SW 1271 (cell line): ENCODE measurements at places on chromosomes 5 and 9.
A peak's percentile ranks its signal among the peaks of the same experiment; 100 is the strongest.

DNA sequence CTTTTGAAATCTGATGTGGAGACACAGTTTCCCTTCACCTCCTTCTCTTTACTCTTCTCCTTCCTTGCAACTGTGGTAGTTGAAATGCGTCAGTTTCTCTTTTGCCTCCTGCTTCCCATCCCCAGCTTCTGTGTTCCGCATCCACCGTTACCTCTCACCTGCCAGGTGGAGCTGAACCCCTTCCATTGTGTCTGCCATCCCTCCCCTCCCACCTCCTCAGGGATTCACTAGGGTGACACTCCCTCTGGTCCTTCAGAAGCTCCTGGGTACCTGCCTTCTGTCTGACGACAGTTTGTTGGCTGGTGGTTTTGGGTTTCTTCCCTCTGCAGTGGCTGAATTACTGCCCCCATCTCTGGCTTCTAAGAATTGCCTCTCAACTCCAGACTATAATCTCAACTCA is 132.1 kb downstream of the SLC24A2 start:
- DNase-seq = no peak

- no peak for DNase-seq
Observed at GRCh38 chr9:16613605-16614004, 256.9 kb downstream of the BNC2 start.

GRCh38 chr9:23790351-23791260 is 35.4 kb downstream of the ELAVL2 start:
- DNase-seq = no peak

DNA sequence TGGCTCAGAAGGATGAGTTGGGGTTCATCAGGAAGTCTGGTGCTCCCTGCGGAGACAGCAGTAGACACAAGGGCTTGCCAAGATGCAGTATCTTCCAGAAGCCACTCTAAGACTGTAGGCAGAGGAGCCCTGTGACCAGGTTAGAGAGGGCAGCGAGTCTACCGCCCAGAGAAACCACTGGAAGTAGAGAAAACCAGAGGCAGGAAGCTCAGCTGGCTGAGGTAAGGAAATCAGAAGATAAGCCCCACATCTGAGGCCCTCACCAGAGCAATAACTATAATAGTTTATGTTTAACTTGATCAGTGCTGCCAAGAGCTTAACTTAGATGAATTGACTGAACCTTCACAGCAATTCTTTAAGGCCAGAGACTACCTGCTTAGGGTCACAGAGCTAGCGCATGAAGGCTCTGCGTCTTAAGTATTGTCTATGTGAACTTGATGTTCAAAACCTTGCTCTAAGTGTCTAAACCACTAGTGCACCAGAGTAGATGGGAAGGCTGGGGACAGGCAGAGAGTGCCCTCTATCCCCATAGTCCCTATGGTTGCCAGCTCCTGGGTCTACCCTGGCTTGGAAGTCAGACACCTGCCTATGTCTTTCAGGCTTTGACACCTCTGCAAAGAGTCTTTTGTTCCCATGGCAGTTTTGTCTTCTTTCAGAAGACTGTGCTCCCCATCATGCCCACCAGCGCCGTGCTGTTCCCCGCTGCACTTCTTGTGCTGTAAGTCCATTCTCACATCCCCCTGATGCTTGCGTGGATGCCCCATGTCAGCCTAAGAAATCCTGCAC is 228.2 kb upstream of the KLF4 start:
- no peak for DNase-seq

- DNase-seq = no peak
Observed at GRCh38 chr5:135709208-135709575, 125.3 kb upstream of the SLC25A48 start.

GRCh38 chr5:94884311-94884710 is 265.8 kb downstream of the SLF1 start:
- DNase-seq = no peak

GRCh38 chr5:147403651-147404640 is 105.9 kb downstream of the DPYSL3 start:
- DNase-seq = peak; percentile 14

- no peak for DNase-seq
Observed at GRCh38 chr9:83560169-83560826, 22.1 kb upstream of the FRMD3 start.

DNA sequence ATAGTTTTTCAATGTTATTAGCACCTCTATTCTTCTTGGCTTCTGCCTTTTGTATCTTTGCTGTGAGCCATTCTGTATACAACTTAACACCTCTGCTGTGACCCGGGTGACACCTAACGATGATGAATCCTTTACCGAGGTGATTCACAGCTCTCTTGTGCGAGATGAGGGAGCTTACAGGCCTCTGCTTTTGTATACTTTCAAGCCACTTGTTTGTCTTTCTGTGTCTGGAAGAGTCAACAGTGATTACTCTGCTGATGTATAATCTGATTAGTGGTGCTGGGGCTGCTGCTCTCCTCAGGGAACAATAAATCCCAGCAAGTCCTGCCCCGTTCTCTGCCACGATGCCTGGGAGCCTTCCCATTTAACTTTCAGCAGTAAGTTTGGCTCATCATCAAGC is 442.9 kb upstream of the SGCD start:
- no peak for DNase-seq

GRCh38 chr5:159262472-159262858 is 625 bp upstream of the UBLCP1 start:
- DNase-seq = no peak

DNA sequence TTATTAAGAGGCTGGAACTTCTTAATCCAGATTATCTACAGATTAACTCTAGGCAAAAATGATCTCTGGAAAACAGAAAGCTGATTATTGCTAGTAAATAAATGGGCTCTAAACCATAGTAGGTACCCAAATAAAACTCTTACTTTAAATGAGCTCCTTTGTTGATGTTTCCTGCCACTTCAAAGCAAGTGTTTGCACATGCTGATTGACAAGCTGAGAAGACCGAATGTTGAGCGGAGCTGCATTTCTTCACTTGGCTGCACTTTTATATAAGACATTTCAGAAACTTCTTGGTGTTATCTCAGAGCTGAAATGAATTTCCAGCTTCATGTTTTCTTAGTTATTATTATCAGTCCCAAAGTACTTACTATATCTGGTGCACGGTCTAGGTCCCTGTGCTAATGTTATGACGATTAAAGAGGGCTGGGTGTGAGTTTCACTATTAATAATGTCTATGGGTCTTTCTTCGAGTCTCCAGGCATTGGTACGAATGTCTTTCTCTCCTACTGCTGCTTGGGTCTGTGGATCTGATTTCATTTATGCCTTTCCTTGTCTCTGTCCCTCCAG is 58.6 kb upstream of the CTXN3 start:
- no peak for DNase-seq

- peak; percentile 77 for DNase-seq
Observed at GRCh38 chr5:80516826-80517225, 28.9 kb downstream of the FAM151B start.

GRCh38 chr9:135418161-135418560 is 61.4 kb upstream of the PPP1R26 start:
- DNase-seq = no peak

DNA sequence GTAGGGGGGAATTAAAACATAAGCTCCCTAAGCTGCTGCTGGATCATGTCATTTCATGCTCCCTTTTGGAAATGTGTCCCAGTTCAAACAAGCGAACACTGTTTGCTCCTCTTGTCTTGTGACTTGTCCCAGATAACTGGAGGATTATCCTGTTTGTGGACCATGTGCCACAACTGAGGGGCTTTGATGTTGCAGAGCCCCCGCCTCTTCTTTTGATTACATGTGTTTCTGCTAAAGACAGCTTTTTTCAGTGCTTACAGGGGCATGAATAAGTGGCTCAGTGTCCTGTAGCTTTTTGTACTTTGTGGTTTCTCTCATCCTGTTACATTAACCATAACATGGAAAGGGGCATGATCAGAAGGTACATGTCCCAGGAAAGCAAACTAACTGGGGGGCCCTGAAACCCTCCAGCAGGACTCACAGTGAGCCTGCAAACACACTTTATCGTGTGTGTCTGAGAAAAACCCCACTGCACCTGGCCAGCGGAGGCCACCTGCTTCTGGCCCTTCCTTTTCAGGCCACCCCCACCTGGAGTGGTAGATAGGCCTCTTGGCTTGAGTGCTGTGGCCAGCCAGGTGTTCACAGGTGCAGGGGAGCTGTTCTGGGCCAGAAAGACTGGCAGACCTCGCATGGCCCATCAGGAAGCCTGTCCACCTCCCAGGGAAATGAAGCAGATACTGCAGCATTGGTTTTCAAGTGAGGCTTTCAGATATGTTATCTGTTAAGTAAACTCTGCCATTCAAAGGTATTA is 285.6 kb downstream of the FANCC start:
- no peak for DNase-seq

GRCh38 chr9:92614123-92614510 is 55.8 kb downstream of the IPPK start:
- no peak for DNase-seq

DNA sequence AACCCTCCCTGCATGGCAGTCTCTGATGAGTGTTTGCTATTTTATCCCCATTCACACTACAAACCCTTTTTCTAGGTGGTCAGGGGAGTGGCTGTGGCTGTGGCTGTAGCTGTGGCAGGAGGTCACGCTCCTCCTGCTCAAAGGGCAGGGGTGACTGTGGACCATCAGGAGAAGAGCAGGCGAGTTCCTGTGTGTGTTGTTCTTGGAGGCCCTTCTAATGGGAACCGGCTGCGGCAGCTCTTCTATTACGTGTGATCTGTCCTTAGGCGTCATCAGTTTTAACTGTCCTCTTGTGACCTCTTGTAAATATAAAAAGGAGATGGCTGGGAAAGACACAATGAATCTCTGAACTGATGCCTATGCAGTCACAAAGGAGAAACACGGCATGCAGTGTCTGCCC is 65.1 kb downstream of the ANKH start:
- no peak for DNase-seq

DNA sequence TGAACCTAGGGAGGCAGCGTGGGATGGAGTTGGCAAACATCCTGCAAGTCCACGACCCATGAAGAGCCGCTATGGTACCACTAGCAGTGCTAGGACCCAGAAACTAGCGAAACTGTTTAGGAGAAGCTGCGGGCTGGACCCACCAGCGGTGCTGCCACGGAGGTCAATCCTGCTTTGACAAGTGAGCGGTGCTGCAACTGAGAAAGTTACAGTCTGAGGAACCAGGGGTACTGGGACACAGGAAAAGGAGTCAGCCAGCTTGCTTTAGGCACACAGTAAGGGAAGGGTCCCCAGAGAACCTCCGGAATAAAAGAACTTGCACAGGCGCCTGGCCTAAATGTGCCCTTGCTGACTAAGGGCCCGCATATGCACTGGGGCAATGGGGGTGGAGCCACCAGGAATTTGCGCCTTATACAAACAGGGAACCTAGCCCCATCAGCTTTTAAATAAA is 23.6 kb upstream of the ANXA2R start:
- no peak for DNase-seq

DNA sequence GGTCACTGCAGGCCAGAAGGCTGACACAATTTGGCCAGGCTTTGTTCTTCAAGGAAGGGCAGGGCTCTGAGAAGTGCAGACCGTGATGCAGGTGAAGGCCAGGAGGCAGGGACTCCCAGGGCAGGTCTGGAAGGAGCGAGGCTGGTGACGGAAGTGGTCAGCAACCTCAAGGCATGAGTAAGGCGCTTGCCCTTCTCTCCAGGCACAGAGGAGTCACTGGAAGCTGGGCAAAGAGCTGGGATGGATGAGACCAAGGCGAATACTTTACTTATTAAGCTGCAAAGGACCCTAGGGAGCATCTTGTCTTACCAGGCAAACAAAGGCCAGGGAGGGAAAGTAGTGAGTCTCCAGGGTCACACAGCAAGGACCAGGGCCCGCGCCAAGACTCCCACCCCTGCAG is 18.6 kb downstream of the IRF1 start:
- no peak for DNase-seq

GRCh38 chr5:158153508-158153907 is 294.6 kb upstream of the CLINT1 start:
- DNase-seq = no peak

GRCh38 chr5:73892806-73893205 is 266.8 kb downstream of the ARHGEF28 start:
- no peak for DNase-seq

DNA sequence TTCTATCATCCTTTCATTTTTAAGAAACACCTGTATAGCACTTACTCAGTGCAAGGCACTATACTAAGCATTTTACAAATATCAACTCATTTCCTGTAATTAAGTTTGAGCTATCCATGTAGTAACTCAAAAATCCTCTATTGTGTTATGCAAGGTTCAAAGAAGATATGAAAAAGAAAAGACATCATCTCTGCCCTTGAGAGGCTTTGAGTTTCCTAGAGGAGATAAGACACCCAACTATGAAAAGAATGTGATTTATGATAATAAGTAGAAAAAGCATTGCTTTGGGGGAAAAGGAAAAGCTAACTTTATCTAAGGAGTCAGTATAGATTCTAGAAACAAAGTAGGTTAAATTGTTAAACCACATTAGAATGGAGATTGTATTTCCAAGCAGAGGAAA is 14.2 kb upstream of the ZNF608 start:
- no peak for DNase-seq

DNA sequence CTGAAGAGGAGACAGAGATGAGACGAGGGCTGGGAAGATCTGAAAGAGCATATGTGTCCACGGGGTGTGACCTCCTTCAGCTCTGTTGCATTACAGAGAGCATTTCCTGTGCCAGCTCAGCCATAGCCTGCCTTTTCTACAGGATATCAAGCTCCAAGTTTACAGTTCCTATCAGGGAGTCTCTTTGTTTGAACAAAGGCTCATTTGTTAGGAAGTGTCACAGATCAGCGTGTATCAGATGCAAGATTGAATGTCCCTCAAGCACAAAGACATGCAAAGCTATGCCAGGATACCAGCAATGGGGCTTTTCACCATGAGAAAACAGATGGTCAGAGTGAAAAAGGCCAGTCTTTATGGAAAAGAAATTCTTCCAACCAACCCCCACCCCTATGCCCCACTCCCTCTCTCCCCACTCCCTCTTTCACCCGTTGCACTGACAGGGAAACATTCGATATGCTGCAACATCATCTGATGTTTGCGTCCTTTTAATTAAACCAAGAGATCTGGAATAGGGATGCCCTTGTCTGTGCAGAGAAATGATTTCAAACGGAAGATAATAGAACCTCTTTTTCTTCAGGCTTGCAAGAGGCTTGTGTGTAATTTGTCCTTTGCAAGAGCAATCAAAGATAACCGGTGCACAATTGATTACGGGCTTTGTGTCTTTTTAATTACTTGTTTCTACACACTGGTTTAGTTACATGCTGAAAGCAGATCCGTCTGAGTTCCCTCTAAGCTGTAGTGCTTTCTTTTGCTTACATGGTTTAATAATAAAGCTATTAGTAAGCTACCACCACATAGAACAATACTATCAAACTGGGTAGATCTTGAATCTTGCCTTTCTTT is 263.1 kb upstream of the RGMB start:
- peak; percentile 34 for DNase-seq
